ENCODE measurements at places on chromosomes 1 and 21.

DNA sequence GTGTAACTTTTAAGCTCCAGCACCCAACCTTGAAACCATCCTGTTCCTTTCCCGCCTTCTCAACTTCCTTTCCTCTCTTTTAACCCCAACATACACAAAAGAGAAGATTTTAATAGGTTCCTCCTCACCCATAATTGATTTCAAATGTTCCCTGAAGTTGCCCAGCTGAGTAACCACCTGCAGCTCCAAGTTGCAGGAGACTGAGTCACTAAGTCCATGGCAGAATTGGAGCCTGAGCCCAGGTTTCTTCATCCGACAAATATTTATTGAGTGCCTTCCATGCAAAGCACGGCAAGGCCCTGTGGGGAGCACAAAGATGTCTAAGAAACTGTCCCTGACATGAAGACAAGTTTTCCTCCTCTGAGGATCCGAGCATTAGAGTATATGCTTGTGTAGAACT, 97.7 kb downstream of the PAPPA2 start:
- DNase-seq, result no peak

- DNase-seq, result peak; percentile 74
These were observed 130.8 kb downstream of the LACTBL1 start for GRCh38 chr1:22841860-22842281.

DNA sequence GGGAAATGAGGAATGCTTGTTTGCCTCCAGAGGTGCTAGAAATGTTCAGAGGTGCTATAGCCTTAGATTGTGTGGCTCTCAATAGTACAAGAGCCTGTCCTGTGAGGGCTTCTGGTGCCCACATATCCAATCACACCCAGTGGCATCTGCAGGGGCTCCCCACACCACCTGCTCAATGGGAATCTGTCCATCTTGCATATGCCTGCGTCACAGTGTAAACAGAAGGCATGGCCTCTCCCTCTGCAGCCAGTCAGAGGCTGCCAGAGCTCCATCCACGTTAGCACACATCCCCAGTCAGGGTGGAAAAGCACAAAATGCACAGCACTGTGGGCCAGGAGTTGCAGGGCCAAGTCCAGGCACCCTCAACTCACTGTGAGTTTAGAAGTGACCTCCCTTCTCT, 113.6 kb upstream of the GRIK3 start:
- DNase-seq, result no peak

DNA sequence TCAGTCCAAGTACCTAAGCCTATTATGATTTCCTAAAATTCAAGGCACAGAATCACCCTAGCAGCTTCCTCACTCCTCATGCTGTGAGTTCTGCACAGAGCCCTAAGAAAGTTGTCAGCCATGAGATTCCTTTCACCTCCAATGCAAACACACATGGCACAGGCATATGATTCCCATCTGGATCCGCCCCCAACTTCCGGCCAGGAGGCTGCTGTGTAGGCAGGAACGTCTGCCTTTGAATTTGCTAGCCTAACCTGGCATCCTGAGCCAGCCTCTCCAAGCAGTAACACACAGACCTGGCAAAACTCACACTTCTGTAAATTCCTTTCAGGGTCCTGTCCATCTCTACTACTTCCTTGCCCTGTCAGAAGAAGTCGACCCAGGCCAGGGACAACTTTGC, 521.1 kb upstream of the BEND5 start:
- DNase-seq, result no peak

DNA sequence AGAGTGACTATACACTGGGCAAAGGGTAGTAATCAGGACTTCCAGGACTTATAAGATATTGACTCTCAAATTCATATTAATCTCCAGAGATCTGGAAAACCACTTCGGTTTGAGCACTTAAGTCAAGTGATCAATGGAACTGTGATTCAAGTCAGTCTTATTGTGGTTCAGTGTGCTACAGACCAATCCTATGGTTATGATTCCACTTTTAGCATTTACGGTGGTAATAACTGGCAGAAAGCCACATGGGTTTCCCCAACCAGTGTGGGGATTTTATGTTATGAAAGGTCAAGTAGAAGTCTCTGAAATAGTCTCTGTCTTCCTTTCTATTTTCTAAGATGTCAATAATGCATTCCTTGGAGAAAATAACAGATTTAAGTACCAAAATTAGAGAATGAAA, 151.3 kb upstream of the NEGR1 start:
- no peak for DNase-seq

GRCh38 chr1:185636848-185637247, 97.3 kb upstream of the HMCN1 start:
- no peak for DNase-seq

- peak; percentile 58 for DNase-seq
These were observed 70.9 kb upstream of the POU3F1 start for GRCh38 chr1:38117444-38117887.

DNA sequence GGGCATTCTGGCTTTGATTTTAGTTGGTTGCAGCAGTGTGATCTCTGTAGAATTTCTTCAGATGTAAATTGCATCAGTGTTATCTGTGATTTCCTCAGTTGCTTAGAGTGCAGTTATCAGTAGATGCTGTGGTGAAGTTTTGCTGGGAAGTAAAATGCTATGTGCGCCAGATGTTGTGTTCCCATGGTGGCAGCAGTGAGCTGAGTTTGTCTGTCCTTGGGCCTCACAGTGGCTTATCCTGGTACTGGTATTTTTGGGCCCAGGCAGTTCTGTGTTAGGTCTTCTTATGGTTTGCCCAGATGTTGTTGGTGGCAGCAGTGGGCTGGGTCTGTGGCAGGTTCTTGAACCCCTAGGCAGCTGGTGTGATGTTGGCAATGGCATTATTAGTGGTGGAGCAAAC, 1242.1 kb downstream of the PLA2G4A start:
- DNase-seq, result no peak

DNA sequence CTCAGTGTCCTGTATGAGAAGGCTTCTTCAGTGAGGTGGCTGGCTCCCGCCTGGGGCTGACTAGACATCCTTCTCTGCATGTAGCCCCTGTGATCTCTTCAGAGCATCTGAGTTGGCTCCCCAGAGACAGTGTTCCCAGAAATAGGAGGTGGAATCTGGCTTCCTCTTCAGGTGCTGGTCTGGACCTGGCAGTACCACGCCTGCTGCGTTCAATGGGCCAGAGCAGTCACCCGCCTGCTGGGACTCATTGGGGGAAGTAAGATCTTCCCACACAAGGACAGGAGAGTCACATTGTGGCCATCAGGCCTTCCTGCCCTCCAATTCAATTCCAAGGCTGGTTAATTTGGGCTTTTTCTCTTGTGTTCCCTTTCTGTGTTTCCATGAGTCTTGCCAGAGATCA, 51.0 kb downstream of the ADARB1 start:
- DNase-seq, result no peak

GRCh38 chr1:43554444-43554992, 23.8 kb downstream of the PTPRF start:
- peak; percentile 26 for DNase-seq

DNA sequence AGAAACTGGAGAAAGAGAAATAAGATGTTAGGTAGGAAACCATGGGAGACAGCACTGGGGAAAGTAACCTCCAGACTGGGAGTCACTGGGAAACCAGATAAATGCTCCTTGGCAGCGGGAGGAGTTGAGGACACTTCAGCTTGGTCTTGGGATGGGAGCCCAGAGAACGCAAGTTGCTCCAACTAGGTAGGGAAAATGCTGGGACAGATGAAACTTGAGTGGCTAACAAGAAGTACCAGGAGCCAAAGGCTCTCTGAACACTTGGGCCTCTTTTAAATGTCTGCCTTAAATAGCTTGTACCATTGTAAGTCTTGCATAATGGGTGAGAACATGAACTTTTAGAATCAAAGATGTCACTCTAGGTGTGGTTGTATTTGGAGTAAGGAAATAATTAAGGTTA, 3.0 kb downstream of the NMNAT1 start:
- DNase-seq, result no peak

GRCh38 chr1:152886758-152887409, 8.8 kb downstream of the SMCP start:
- DNase-seq, result peak; percentile 43

- DNase-seq, result no peak
These were observed 7.6 kb upstream of the ENAH start for GRCh38 chr1:225660544-225660946.

DNA sequence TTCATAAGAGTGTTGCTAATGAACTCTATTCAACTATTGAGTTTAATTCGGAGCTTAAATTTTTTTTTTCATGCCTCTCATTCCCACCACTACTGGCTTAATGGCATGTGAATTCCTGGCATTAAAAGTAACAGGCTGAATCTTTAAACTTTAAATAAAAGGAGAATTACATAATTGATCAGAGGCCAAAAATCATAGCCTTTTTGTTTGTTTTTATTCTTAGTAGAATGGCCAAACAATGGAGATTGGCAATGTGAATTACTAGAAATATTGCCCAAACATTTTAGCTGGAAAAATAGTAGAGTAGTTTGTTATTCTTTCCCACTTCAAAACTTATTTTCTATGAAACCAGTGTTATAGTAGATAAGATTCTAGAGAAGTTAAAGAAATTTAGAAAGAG, 25.1 kb upstream of the PDC start:
- no peak for DNase-seq

DNA sequence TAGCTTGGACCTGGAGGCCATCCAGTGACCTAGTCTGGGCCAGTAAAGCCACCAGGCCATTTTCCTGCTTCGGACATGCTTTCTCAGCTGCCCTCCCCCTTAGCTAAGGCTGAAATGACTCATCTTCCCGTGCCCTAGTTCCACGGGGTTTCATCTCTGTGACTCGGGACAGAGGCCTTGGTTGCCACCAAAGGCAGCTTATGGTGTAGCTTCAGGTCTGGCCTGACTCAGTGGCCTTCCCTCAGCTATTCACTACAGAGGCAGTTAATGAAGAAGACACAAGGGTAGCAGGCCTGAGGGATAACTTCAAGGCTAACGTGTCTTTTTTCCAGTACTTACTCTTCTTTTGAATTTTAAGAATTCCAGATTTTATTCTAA, 82.4 kb downstream of the PBX1 start:
- no peak for DNase-seq

DNA sequence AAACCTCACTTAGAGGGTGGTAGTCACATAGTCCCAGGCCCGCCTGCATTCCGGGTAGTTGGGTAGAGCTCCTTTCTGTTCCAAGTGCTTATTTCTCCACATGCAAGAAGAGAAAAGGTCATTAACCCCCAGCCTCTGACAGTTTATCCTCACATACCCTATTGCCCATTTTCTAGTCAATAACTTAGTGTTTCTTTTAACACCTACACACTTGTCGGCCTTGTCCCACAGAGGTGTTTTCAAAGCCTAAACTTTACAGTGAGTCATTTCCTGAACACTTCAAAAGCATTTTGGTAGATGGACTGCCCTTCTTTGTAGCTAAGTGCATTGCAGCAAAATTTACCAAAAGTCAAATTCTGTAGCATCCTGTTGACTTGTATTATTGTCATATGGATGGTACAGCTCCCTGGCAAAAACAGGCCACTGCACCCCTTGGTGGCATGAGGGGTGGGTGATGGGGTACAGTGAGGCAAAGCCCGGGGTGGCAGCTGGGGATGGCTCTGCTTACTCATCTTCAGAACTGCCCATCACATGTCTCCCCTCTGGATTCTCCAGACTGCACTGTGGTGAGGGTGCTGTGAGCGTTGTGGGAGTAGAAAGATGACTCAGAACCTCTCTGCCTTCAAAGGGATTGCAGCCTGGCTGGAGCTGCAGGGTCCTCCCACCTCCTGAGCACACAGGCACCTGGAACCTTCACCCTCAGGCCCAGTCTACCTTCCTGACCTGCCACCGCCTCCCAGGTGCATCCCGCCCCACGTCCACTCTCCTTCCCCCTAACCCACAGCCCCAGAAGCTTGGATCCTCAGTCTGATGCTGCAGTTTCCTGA, 45.8 kb upstream of the DMRTB1 start:
- DNase-seq, result no peak

DNA sequence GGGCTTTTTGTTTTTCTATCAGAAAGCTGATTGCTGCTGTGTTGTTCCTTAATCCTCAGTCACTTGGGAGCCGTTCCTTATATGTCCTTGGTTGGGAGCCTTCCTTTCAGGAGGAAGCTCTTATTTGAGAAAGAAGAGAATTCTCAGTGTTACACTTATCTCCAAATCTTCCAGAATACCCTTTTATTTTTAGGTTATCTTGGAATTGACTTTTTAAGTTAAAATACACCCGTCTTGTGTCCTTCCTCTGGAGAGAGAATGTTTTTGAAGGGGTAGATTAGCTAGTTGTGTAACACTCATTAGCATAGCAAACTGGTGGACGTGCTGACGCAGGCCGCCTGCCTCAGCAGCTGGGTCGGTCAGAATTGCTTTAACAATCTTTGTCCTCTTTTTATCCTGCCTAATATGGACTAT, 42.1 kb downstream of the LRRC8B start:
- DNase-seq, result peak; percentile 29

GRCh38 chr1:13699510-13699909, 478 bp upstream of the PRDM2 start:
- DNase-seq, result no peak

DNA sequence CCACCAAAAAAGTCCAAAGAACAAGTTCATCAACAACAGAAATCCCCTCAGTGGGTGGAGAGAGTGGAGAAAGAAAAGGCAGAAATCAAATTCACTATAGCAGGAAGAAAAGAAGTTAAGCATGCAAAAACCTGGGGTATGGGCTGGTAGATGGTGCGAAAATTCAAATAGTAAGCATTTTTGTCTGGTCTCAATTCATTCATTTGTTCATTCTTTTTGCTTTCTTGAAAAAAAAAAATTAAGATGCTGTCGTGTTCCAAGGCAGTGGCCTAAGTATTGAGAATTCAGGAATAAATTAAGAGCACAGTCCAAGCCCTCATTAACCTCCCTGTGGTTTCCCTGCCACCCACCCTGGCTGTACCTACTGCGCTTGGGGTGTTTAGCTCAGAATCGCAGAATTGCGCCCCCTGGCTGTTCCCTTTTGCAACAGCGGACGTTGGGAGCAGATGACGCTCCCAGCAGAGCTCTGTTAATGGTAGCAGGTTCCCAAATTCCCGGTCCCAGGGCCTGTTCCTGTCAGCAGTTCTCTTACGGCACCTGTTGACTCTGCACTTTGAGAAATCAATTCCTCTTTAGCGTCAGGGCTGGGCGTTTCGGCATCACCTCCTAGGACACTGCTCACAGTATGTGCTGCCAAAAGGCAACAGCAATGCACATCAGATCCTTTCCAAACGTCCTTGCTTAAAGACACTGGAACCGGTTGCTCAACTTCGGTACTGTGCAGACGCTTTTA, 34.0 kb upstream of the SSX2IP start:
- DNase-seq, result no peak

GRCh38 chr1:114286179-114286578, 132.5 kb upstream of the SYT6 start:
- DNase-seq, result no peak

GRCh38 chr1:61368876-61369275, 286.5 kb downstream of the NFIA start:
- no peak for DNase-seq

- DNase-seq, result peak; percentile 46
These were observed 931 bp upstream of the MXRA8 start for GRCh38 chr1:1359308-1359663.

Data from tongue (tissue), 3 donors.